T1000 (cell line): ENCODE measurements at places on chromosomes 11 and 22.

DNA sequence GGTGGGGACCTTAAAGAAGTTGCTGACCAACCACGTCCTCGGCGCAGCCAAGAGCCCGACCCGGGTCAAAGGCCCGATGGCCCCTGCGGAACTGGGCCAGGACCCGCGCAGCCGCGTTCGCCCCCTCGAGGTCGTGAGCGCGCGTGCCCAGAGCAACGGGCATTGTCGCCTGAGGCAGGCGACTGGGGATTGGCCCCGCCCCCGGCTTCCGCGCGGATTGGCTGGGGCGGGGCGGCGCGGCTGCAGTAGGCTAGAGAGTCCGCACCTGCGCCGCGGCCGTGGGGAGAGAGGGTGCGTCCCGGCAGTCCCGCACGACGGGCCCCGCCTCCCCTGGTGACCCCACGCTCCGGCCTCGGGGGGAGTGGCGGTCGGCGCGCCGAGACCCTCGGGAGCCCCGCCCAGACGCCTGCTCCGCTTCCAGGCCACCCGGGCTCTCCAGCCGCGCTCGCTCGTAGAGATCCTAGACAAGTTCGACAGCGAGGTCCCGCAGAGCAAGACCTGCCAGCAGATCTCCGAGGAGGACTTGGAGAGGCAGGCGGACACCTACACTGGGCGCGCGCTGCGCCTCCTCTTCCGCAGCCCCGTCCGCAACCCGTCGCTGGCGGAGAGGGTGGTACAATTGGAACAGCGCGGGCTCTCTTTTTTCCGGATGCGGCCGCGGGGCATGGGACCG lies 8.3 kb upstream of the PPIL2 start:
- peak; percentile 59 for DNase-seq

GRCh38 chr11:25435197-25435596 lies 896.7 kb upstream of the ANO3 start:
- DNase-seq = no peak

- no peak for DNase-seq
Observed at GRCh38 chr11:75919525-75919924, 104.5 kb downstream of the UVRAG start.

DNA sequence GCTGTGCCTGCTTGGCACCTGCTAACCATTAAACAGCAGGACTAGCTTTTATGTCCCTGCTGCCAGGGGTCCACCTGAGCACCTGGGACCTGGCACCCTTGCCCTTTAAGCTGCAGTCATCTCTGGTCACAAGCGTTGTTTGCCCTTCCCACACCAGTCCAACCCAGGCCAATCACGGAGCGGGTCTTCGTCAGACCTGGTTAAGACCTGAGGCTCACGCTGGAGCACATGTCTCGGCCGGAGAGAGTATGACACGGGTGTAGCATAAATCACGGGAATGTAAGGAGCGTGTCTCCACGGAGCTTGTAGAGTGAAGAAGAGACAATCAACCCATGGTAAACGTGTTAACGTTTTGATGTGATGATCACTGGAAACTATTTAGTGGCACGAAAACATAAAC lies 847.3 kb downstream of the BRD1 start:
- no peak for DNase-seq

DNA sequence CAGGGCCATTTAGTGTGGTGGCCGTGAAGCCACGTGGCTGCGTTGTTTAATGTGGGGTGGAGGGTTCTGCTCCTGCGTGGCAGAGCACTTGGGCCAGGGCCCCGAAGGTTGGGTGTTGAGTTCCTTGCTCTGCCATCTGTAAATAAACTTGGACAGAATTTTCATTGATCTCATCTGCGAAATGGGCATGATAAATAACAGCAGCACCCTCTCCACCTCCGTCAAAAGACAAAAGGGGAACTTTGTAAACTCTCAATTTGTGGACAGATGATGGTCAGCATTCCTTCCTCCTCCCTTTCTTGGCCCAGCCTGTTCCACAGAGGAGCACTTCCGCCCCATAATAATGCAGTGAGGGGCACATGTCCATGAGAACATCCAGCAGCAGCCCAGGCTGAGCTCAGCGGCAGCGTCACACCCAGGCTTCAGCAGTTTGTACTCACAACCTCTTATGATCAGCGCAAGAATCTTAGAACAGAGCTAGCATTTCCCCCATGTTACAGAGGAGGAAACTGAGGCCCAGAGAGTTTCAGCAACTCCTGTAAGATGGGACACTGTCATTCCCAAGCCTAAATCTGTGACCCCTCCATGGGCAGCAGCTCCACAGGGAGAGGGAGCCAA lies 874.5 kb downstream of the BRD1 start:
- DNase-seq = no peak

DNA sequence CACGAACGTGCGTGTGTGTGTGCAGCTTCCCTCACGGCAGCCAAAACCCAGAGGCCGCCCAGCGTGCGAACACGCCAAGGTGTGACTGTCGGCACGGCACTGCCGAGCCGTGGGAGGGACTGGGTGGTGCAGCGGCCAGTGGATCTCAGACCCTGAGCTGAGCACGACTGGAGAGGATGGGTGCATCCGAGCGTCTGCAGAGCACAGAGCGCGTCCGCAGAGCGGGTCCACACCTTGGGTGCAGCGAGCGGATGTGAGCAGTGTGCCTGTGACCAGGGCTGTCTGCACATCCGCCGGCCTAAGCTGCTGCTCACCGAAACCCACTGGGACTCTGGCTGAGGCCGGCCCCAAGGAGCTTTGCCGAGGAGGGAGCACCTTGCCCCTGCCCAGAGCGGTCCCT lies 22.7 kb downstream of the PTDSS2 start:
- DNase-seq = no peak

DNA sequence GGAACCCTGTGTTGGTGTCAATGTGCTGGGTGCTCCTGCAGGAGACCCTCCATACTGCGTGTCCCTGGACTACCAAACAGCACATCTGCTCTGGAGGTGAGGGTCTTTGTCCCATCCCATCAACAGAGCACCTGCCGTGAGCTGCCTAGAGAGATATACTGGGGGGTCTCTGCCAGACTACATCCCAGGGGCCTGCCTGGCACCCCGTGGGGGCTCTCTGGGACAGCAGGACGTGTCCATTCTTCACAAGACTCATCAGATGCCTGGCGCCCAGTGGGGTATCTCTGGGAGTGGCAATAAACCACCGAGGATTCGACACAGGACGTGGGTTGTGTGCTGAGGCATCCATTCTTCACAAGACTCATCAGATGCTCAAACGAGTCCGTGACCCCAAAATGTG lies 42.7 kb downstream of the SHANK2 start:
- DNase-seq = no peak
